ENCODE measurements at places on chromosomes 5 and 9.

- no peak for DNase-seq
Measured at GRCh38 chr9:16191691-16192402, 639.0 kb downstream of the CCDC171 start.

DNA sequence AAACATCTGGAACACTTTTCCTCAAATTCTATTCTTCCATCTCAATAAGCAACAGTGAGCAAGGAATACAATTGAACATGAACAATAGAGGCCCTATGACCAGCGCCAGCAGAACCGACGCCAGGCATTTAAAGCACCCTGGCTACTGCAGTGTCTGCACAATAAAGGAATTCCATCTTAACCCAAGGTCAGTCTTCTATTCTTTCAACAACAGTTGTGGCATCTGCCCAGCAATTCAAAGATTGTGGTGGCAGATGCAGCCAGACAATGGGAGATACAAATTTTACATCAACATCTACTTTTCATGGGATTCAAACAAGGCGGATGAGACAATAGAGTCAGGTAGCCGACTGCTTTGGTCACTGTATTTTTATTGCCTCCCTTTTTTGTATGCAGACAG is 65.9 kb downstream of the ELL2 start:
- DNase-seq, result no peak

DNA sequence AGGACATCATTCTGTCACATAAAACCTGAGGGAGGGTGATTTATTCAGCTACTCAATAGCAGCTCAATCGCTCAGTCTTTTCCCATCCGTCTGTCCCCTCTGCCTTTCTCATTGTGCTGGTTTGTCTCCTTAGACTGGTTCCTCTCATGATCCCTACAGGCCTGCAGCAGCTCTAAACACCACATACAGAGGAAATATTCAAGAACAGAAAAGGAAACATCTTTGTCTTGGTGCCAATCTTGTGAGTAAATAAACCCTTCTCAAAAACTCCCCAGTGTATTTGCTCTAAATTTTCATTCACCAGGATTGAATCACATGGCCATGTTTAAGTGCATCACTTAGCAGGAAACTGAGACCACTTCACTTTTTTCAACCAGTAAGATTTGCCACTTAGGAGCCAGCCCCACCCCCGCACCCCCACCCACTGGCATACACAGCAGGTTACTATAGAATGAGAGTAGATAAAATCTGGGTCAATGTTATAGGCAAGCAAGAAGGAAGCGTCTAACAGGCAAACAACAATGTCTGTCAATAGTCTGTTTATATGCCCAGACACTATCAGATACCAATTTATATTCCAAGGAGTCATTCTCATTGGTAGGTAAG is 895.5 kb upstream of the DMAC1 start:
- DNase-seq, result peak; percentile 75

DNA sequence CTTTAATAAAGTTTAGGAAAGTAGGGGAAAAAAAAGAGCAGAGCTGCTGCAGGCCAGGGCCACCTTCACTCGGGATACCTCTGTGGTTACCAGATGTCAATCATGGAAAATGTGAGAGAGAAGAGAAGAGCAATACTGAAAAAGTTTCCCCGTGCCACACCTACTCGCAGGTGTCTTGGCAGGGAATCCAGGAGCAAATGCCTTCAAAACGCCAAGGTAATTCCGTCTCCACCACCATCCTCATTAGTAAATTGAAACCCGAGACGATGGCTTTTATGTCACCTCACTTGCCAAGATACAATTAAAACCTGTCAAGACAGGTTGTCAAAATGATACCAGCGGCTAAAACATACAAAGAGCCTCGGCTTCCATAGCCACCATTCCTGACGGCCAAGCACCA is 49.7 kb downstream of the FAM81B start:
- DNase-seq, result no peak

GRCh38 chr9:3240656-3241268 is 285.0 kb downstream of the RFX3 start:
- peak; percentile 46 for DNase-seq

DNA sequence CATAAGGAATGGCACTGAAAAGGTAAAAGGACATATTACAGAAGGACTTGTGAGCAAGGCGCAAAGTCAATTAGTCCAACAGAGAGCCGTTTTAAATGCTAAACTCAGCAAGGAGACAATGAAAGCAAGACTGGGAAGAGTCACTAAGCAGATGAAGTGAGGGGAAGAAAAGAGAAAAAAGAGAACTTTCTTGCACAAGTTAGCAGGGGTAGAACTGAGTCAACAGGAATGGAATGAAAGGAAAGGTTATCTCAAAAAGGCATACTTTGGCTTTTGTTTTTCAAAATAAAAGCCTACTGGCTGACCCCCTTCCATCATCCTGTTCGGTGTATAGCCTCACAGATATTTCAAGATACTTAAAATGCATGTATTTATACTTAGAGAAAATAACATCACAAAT is 75.0 kb downstream of the NR6A1 start:
- DNase-seq, result no peak

GRCh38 chr9:126690431-126691051 is 76.8 kb downstream of the LMX1B start:
- DNase-seq, result peak; percentile 14

DNA sequence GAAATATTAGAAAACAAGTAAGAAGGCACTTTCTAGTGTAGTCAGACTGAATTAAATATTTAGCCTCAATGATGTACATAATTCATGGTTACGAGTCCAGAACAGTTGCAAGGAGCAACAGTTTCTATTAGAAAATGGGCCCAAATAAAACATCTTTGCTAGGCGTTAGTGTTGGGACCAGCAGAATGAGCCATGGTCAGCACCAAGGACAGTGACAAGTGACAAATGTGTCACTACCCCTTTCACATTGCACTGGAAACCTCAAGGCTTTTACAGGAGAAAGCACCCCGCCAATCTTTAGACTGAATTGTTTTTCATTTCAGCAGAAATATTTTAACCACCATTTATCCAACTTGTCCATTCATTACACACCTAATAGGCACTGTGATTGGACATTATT is 301.3 kb upstream of the ADCY2 start:
- no peak for DNase-seq

DNA sequence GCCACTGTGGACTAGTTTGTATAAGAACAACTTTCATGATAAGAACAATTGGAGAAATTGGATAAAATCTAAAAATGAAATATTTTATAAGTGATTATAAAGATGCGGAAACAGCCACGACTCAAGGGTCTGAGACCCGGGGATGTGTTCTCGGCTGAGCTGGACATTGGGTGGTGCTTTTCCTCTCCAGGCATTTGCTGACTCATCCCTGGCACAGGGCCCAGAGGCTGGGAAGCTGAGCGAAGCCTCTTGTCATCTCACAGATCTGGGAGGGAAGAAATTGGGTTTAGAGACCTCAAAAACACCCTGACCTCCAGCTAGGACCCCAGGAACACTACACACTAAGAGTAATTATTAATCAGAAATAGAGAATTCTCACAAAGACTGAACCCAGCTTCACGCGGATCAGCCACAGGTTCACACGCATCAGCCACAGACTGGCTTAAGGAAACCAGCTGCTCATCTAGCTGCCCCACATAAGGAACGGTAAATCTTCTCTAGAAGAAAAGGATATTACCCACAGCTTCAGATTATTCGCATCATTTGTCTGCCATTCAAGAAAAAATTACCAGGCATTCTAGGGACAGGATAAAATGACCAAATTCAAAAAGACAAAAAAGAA is 2.8 kb upstream of the OR2V1 start:
- no peak for DNase-seq

GRCh38 chr5:119028575-119028974 is 40.2 kb upstream of the DTWD2 start:
- DNase-seq, result no peak

All from DMS79 treated with DMSO at 0.1 percent for 48 hours (cell line).